ENCODE measurements at places on chromosomes 12 and 14. TPM values are rescaled to one million over a fixed set of nuclear protein-coding genes. Genes with fewer than 3 reads are reported as not detected.

Gene FBXW8
- polyA plus RNA-seq = 4.6 TPM

Gene CCDC197
- polyA plus RNA-seq = not detected

Gene MMP14
- 0.44 TPM for polyA plus RNA-seq

Gene NIN
- 15.3 TPM for polyA plus RNA-seq

Gene RND1
- 0.49 TPM for polyA plus RNA-seq

Gene IQSEC3
- polyA plus RNA-seq = not detected

Gene ACACB
- polyA plus RNA-seq = 0.14 TPM

Gene P2RX7
- 20.5 TPM for polyA plus RNA-seq

Gene DACT1
- not detected for polyA plus RNA-seq

Gene NXPH4
- polyA plus RNA-seq = not detected

Gene BDKRB1
- polyA plus RNA-seq = not detected

Gene ZNF385A
- 53.9 TPM for polyA plus RNA-seq
